IPS DF 6.9 (cell line): ENCODE measurements at places on chromosomes 6 and 20.
A peak's percentile ranks its signal among the peaks of the same experiment; 100 is the strongest.

DNA sequence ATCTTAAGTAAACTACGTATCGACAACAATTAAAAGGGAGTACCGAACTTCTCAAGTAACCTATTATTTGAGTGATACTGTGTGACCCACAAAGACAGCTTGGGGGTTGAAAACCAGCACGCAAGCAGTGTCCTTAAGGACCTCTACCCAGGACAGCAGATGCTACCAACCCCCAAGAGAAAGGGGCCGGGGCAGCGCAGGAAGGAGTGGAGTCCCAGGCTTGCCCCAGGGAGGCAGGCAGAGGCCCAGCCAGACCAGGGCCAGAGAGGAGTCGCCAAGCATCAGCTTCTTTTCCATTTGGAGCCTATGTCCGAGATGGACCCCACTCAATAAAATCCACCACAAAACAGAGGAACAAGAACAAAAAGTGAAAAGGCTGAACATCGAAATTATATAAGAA, 11.9 kb downstream of the DIDO1 start:
- no peak for DNase-seq

DNA sequence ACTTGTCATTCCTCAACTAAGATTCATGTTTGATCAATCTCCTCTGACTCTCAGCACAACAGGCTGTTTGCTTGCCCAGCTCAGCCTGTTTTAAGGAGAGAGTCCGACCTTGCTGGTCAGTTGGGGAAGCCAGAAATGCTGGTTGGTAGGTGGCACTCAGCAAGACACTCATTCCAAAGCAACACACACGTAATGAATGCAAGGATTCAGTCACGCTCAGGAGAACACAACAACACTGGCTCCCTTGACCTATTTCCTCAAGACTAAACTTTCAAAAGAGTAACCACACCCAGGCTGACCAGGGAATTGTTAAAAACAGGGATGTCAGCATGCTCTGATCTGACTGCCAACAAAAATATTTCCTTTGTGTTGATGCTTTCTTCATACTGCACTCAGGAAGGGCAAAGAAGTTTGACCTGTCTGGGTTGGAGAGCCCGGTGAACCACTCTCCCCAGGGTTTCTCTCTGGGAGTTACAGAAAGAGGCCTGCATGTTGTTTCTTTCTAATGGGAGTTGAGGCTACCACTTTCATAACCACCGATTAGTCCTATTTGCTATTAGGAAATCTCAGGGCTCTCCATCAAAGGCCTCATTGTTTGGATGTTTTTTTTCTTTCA, 25.6 kb upstream of the PREP start:
- DNase-seq, result no peak

DNA sequence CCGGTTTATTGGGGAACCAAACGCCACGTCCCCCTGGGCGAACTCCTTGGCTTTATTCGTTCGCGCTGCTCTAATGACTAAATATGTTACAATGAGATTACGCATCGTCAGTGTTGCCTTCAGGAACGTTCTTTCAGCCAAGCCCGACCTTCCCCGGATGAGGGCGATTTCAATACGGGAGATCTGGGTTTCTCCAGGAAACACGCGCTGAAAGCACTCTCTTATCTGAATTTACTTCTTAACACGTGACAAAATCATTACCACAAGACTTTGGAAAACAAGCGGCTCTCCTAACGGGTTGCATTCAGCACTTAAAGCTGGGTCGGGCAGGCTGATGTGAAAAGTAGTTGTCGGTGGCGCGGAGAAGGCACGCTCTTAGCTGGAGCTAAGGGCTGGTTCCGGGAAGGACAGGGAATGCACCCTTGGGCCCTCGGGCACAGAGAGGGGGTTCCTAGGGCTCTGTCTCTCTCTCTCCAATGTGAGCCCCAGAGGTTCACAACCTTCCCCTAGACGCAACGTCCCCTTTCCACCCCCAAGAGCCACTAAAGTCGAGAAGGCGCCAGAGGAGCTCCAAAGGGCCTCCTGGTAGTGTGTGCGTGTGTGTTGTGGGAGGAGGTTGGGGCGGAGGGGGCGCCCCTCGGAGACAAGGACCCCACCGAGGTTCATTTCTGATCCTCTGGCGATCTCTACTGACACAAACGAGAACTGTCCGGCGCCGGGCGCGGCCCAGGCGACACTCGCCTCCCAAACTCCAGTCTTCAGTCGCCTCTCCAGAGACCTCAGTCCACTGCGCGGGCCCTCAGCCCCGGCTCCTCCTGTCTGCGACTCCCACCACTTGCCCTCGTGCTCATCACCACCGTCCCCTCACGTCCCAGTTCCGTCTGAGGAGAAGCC, 7.1 kb upstream of the NKX2-2 start:
- DNase-seq, result no peak

- no peak for DNase-seq
These were observed 353.3 kb upstream of the SYNCRIP start for GRCh38 chr6:85996034-85996375.

GRCh38 chr20:57756213-57756612, 46.4 kb upstream of the PMEPA1 start:
- no peak for DNase-seq

DNA sequence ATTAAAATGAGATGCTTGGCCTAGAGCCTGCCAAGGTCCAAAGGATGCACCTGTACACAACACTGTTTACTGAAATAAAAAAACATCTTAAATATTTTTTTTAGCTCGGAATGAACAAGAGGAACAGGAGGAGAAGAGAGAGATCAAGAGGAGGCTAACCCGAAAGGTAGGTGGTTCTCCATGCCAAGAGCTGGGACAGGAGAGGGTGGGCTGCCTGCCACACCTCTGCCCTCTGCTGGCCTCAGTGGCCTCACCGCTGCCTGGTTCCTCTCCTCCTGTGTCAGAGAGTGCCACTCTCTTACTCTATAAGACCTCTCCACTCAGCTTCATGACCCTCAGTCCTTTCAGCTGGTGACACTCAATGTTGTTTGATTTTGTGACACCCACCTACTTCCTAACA, 50.2 kb downstream of the TBC1D7 start:
- DNase-seq, result peak; percentile 20

- DNase-seq, result no peak
These were observed 2.7 kb upstream of the C6orf62 start for GRCh38 chr6:24721461-24722215.

DNA sequence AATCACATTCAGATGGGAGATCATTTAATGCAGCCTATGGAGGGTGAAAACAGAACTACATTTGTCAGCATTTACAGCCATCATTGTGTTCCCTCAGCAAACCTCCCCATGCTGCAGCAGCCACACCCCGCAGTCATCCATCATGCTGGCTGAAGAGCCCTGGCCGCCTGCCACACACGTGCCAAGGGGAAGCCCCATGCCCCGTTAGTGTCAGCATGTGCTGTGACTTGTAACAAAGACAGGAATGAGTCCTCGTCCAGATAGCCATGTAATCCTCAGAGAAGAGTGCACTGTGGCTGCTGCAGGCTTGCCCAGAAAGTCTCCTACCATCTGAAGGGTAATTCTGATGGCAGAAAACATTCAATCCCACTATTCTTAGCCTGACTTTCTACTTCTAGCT, 1097.8 kb downstream of the KIF16B start:
- no peak for DNase-seq

DNA sequence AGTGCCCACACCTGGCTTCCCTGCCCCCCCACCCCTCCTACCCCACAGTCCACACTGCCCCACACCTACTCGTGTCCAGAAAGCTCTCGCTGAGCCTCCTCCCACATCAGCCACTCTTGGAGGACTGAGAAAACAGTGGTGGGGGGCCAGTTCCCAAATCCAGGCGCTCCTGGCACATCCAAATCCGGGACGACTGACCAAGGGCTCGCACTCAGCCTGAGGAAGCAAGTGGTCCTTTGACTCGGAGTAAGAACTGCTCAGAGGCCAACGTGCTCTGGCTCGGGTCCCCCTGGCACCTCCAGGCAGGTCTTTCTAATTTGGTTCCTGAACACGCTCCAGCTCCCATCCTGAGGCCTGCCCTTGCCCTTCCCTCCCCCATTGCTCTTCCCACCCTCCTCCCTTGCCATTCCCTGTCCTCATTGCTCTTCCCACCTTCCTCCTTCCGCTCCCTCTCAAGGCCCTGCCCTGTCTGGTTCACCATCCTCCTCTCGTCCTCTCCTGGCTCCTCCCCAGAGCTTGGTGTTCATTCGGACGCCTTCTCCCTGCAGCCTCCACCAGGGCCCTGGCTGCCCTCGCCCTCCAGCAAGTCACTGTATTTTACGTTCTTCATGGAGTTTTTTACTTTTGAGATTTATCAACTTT, 83.6 kb downstream of the THBS2 start:
- DNase-seq, result no peak
